ENCODE measurements at places on chromosomes 5 and 9. TPM values are rescaled to one million over a fixed set of nuclear protein-coding genes. Genes with fewer than 3 reads are reported as not detected.
A peak's percentile ranks its signal among the peaks of the same experiment; 100 is the strongest.

The GABRA1 gene
- total RNA-seq, result 0.41 TPM

GRCh38 chr5:128213340-128213739 lies 129.8 kb downstream of the SLC12A2 start:
- H3K4me1 ChIP-seq, result peaks cover 23% of the 10 kb centered on the region
- no peaks in the 10 kb centered on the region for H3K27me3 ChIP-seq
- no peaks in the 10 kb centered on the region for H3K36me3 ChIP-seq
- no peak overlapping the region for H3K27ac ChIP-seq

GRCh38 chr5:170538096-170538465 lies 34.3 kb downstream of the KCNIP1 start:
- H3K4me1 ChIP-seq, result no peaks in the 10 kb centered on the region
- no peak overlapping the region for H3K4me3 ChIP-seq
- no peak overlapping the region for H3K27ac ChIP-seq

GRCh38 chr5:33170411-33170810 lies 270.4 kb upstream of the TARS1 start:
- no peaks in the 10 kb centered on the region for H3K27me3 ChIP-seq
- H3K4me1 ChIP-seq, result no peaks in the 10 kb centered on the region
- no peak overlapping the region for H3K27ac ChIP-seq
- H3K4me3 ChIP-seq, result no peak overlapping the region
- no peaks in the 10 kb centered on the region for H3K36me3 ChIP-seq
- DNase-seq, result peak; percentile 7

DNA sequence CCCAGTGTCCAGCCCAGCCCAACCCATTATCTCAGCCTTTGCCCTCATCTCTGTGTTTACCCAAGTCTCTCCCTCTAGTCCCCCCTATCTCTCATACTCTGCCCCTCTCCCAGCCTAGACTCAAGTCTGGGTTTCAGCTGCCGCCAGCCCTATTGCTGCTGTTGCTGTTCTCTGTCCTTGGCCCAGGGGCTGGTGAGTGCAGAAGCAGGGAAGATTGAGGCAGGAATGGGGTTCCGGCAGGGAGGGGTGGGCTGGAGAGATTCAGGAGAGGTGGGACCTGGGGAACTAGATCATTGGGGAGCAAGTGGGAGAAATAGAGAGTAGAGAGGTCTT lies 702 bp downstream of the TMEM8B start:
- no peaks in the 10 kb centered on the region for H3K27me3 ChIP-seq
- no peaks in the 10 kb centered on the region for H3K36me3 ChIP-seq
- peak overlapping the region; percentile 83 for H3K4me3 ChIP-seq
- H3K4me1 ChIP-seq, result peaks cover 16% of the 10 kb centered on the region

The PROB1 gene
- total RNA-seq, result 0.60 TPM

The PCDHA8 gene
- total RNA-seq, result 1.0 TPM

The SPINK1 gene
- total RNA-seq, result not detected

The FGF1 gene
- 42.2 TPM for total RNA-seq

- no peak overlapping the region for H3K4me3 ChIP-seq
- H3K4me1 ChIP-seq, result peaks cover 30% of the 10 kb centered on the region
- no peak for DNase-seq
- H3K36me3 ChIP-seq, result no peaks in the 10 kb centered on the region
- H3K27ac ChIP-seq, result no peak overlapping the region
Observed at GRCh38 chr9:130423272-130423671, 21.5 kb upstream of the ASS1 start.

DNA sequence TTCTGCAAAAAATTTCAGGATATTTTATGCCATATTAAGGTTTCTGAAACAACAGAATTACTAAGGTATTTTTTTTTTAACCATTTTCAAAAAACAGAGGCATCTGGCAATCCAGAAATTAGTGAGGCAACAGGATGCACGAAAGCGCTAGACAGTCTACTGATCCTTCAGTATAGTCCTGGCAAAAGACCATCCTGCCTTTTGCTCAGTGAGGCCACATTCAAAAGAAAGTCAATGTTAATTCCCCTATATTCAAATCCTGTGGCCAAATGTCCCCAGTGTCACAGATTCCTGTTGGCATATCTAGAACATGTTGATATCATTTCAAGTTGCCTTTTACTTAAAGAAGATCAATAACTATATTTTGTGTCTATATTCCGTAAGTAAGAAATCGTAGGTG lies 13.1 kb upstream of the NFIB start:
- H3K36me3 ChIP-seq, result no peaks in the 10 kb centered on the region
- H3K4me1 ChIP-seq, result peaks cover 7% of the 10 kb centered on the region
- no peaks in the 10 kb centered on the region for H3K27me3 ChIP-seq
- no peak for DNase-seq

DNA sequence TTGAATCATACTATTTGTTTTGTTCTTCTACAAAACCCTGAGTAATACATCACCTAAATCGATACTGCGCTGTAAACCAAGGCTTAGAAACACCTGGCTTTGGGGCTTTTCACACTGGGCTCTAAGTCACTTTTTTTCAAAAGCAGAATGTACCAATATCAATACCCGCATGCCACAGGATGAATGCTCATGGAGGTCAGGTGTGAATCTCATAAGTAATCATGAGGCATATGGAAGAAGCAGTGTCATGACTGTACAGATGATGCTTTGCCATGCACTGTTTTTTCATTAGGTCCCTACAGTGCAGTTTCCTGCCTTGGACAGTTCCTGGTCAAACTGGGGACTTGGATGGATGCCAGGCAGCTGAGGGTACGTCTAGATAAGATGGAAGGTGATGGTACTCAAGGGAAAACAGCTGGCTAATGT lies 49.0 kb upstream of the ATG10 start:
- no peaks in the 10 kb centered on the region for H3K4me1 ChIP-seq
- H3K27me3 ChIP-seq, result peaks cover 2% of the 10 kb centered on the region
- no peak overlapping the region for H3K4me3 ChIP-seq
- no peak for DNase-seq
- no peaks in the 10 kb centered on the region for H3K36me3 ChIP-seq

The SPATA31E1 gene
- total RNA-seq, result not detected

The TSLP gene
- 0.43 TPM for total RNA-seq

DNA sequence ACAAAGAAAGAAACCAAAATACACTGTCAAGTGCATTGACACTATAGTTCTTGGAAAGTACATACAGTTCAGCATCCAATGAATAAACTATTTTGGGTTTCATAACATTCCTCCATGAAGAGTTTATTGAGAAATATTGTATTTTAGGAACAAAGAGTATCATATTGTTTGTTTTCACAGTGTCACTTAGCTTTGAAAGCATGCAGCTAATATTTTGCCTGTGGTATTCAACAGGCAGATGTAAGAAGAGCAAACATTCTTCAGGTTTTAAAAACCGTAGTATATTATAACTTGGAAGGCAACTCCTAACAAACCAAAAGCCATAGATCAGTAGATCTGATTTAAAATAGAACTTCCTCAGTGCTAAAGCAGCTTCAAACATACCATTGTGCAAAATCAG lies 4.5 kb downstream of the PRELID2 start:
- H3K4me3 ChIP-seq, result no peak overlapping the region
- H3K4me1 ChIP-seq, result peaks cover 4% of the 10 kb centered on the region
- no peaks in the 10 kb centered on the region for H3K36me3 ChIP-seq
- no peaks in the 10 kb centered on the region for H3K27me3 ChIP-seq
- H3K27ac ChIP-seq, result no peak overlapping the region
- peak; percentile 45 for DNase-seq

The CDX1 gene
- total RNA-seq, result 0.50 TPM

The LCN15 gene
- total RNA-seq, result not detected

- H3K4me3 ChIP-seq, result no peak overlapping the region
- no peak for DNase-seq
- no peak overlapping the region for H3K27ac ChIP-seq
- no peaks in the 10 kb centered on the region for H3K4me1 ChIP-seq
Observed at GRCh38 chr5:178389026-178389729, 156.6 kb upstream of the PHYKPL start.

DNA sequence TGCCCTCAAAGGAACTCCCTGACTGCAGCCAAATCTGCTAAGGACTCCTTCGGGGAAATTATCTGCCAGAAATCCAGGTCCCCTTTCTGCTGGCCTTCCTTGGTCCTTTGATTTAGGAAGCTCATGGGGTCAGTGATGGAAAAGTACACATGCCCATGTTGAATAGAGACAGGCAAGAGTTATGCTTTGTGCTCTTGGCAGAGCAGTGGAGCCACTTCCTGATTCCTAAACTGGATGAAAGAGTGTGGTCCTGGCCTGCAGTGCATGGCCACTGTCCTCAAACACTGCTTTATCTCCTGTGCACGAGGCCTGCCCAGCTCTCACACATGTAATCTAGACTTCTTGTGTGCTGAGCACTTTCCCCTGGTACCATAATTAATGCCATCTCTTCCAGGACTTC lies 2.0 kb upstream of the EBF1 start:
- peaks cover 34% of the 10 kb centered on the region for H3K4me1 ChIP-seq
- H3K4me3 ChIP-seq, result no peak overlapping the region
- H3K36me3 ChIP-seq, result no peaks in the 10 kb centered on the region

The DDX4 gene
- not detected for total RNA-seq

- no peaks in the 10 kb centered on the region for H3K27me3 ChIP-seq
- H3K4me3 ChIP-seq, result no peak overlapping the region
- peaks cover 49% of the 10 kb centered on the region for H3K4me1 ChIP-seq
- DNase-seq, result no peak
Observed at GRCh38 chr9:134320868-134321471, 5.3 kb upstream of the RXRA start.

DNA sequence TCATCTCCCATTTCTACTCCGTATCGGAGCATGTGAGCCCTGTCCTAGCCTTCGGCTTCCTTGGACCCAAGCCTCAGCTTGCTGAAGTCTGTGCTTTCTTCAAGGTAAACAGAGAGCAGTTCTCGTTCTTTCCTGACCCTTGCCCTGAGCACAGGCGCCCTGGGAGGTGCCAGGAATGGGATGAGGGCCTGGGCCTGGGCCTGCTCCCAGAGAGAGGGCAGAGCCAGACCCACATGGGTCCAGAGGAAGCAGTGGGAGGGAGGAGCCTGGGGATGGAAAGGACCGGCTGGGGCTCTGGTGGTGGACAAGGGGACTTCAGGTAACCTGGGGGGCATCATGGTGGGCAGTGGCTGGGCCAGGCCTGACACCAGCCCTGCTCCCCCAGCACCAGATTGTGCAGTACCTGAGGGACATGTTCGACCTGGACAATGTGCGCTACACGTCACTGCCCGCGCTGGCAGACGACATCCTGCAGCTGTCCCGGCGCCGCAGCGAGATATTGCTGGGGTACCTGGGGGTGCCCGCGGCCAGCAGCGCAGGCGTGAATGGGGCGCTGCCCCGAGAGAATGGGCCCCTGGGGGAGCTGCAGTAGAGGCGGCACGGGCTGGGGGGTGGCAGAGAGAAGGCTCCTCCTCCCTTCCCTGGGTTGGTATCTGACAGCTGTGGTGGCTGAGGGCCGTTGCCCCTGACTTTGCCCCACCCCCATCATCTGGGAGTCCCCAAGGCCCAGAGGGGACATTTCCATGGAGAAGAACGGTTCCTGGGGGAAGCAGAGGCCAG lies 10.9 kb upstream of the DOLPP1 start:
- no peak for DNase-seq
- H3K27me3 ChIP-seq, result no peaks in the 10 kb centered on the region

- DNase-seq, result no peak
- no peaks in the 10 kb centered on the region for H3K27me3 ChIP-seq
- H3K4me3 ChIP-seq, result no peak overlapping the region
Observed at GRCh38 chr9:70488793-70489105, 74.3 kb upstream of the KLF9 start.

- no peaks in the 10 kb centered on the region for H3K36me3 ChIP-seq
- H3K27me3 ChIP-seq, result no peaks in the 10 kb centered on the region
- no peaks in the 10 kb centered on the region for H3K4me1 ChIP-seq
- peak; percentile 91 for DNase-seq
- no peak overlapping the region for H3K4me3 ChIP-seq
Observed at GRCh38 chr9:90546200-90546599, 96.4 kb downstream of the DIRAS2 start.

GRCh38 chr9:89312222-89312571 lies 1.2 kb downstream of the CKS2 start:
- DNase-seq, result no peak
- H3K4me1 ChIP-seq, result peaks cover 25% of the 10 kb centered on the region
- peak overlapping the region; percentile 99 for H3K4me3 ChIP-seq
- H3K27ac ChIP-seq, result peak overlapping the region; percentile 87
- H3K27me3 ChIP-seq, result no peaks in the 10 kb centered on the region

DNA sequence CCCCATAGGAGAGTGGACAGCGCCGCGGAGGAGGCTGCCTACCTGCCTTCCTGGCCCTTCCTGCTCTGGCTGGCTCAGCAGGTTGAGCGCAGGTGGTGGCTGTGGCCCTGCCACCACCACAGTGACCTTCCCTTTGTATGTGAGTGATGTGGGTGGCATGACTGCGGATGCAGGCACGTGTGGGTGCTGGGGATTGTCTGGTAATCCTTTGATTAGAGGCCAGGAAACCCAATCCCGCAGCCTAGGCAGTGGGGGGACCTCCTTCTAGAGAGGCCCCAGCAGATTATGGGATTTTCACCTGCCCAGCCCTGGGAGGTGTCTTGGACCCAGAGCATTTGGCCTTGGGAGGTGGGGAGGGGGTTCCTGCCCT lies 16.5 kb downstream of the RXRA start:
- H3K27me3 ChIP-seq, result no peaks in the 10 kb centered on the region
- DNase-seq, result no peak
- H3K27ac ChIP-seq, result no peak overlapping the region
- no peak overlapping the region for H3K4me3 ChIP-seq
- H3K36me3 ChIP-seq, result no peaks in the 10 kb centered on the region

The CLIC3 gene
- 0.39 TPM for total RNA-seq

- H3K4me1 ChIP-seq, result no peaks in the 10 kb centered on the region
- no peak for DNase-seq
- no peak overlapping the region for H3K4me3 ChIP-seq
- H3K27ac ChIP-seq, result no peak overlapping the region
- H3K27me3 ChIP-seq, result peaks cover 3% of the 10 kb centered on the region
Observed at GRCh38 chr9:107067739-107068416, 204.9 kb downstream of the ZNF462 start.

DNA sequence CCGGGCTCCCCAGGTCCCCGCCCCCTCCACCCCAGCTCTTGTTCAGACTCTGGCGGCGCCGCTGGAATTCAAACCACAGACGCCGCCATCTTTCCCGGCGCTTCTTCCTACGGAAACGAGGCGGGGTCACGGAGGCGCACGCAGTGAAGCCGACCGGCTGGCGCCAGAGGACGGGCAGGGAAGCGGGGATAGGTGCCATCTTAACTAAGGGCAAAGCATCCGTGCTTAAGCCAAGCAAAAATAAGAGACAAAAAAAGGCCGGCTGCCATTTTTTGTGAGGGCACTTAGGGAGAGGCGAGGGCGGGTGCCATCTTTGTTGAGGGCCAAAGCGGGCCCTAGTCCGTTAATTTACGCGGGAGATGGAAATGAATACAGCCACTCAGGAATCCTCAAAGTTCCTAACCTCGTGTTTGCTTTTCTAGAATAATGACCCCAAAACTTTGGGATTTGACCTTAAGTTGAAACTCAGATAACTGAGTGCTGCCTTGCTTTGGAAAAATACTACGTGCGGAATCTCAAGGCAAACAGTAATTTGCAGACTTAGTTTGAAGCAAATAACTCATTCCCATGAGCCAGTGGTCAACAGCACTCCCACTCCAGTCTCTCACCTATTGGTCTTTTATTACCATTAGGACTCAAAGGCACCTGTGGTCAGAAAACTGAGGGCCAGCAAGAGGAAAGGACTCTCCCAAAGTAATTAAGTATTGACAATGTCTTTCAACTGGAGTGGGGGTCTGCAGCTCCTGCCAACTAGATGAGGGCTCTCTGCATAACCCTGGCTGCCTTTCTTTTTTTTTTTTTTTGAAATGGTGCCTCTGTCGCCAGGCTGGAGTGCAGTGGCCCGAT lies at the start of gene CDK5RAP2:
TSS of gene CDK5RAP2 (minus strand) at position 117 of the 846 bp plus-strand sequence. CDS start 189 bp downstream, outside the sequence.
- DNase-seq, result peak; percentile 95
- H3K27me3 ChIP-seq, result no peaks in the 10 kb centered on the region
- H3K4me3 ChIP-seq, result peak within 1 kb of the TSS; percentile 88
- no peaks in the 10 kb centered on the region for H3K36me3 ChIP-seq

GRCh38 chr9:135340143-135340655 lies 139.4 kb upstream of the PPP1R26 start:
- DNase-seq, result no peak
- no peak overlapping the region for H3K27ac ChIP-seq
- no peaks in the 10 kb centered on the region for H3K27me3 ChIP-seq
- no peak overlapping the region for H3K4me3 ChIP-seq
- no peaks in the 10 kb centered on the region for H3K36me3 ChIP-seq

Data from astrocyte (in vitro differentiated cells and primary cell).